Kidney epithelial cell (primary cell): ENCODE measurements at places on chromosomes 13 and 19. TPM values are rescaled to one million over a fixed set of nuclear protein-coding genes. Genes with fewer than 3 reads are reported as not detected.

DNA sequence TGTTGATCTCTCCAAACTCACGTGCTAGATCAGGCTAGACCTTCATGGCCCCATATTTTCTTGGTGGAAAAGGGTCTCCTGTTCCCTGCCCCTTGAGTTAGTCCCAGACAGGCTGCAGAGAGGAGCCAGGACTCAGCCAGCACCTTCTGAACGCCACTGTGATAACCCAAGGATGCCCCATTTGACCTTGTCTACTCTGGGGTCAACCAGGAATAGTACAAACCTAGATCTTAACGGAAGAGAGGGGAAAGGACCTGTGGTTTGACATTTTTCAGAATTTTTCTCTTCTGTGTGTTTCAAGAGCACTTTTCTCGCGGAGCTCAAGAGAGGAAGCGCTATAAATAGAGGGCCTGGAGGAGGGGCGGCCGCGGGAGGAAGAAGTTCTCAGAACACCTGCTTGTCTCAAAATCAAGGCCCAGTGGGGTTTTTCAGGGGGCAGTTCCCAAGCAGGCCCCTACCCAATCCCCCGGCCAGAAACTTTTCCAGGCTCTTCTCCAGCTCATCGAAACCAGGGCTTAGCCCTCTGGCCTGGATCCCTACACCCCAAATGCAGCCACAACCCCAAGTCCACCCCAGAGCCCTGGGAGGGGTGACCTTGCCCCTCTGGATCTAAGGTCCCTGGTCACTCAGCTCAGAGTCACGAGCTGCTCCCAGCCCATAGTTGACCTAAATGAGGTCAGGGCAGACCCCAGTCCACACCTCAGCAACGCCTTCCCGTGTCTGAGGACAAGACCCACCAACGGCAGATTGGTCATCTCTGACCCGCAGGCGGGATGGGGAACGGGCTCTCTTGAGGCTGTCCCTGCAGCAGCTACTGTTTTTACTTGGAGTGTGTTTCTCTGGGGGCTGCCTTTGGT lies 75.6 kb upstream of the TM9SF2 start:
- DNase-seq, result no peak

DNA sequence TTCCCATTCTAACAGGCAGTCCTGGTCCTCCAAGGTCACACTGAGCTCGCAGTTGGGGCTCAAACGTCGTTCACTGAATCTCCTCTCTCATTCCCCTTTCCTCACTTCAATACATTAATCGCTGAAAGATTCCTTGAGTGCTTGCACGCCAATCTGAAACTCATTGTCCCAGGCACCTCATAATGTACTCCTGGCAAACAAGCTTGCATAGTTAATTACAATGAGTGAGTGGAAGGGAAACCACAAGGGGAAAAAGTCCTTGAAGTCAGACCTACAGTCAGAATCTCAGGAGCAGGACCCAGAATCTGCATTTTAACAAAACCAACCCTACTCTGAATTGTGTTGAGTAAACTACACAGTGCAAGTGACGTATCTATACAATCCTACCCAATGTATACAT lies 86.9 kb downstream of the CRYL1 start:
- no peak for DNase-seq

DNA sequence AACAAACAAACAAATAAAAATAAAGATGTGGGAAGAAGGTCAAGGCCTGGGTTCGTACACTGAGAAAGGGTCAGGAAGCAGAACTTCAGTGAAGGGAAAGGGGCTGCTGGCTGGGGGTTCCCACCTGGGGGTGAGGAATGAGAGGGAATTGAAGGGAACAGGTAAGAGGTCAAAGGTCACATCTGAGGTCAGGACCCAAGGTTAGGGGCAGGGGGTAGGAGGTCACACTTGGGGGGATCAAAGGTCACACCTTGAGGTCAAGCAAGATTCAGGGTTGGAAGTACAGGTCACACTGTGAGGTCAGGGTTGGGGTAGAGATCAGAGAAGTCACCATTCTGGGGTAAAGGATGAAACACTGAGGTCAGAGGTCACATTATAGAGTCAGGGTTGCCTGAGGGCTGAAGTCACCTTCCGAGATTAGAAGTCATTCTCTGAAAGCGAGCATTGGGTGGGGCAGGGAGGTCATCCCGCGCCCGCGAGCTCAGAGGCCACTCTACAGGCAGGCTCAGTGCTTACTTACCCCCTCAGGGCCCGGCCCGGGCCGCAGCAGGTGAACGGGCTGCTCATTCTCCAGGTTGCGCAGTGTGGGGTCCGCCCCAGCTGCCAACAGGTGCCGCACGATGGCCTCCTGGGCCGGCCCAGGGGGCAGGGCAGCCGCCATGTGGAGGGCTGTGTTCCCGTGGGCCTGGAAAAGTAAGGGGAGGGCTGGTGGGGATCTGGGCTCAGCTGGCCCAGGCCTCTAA lies 10.8 kb downstream of the NFKBID start:
- DNase-seq, result no peak

WDR83 gene
- 15.7 and 16.6 TPM in 2 replicates for total RNA-seq

DNA sequence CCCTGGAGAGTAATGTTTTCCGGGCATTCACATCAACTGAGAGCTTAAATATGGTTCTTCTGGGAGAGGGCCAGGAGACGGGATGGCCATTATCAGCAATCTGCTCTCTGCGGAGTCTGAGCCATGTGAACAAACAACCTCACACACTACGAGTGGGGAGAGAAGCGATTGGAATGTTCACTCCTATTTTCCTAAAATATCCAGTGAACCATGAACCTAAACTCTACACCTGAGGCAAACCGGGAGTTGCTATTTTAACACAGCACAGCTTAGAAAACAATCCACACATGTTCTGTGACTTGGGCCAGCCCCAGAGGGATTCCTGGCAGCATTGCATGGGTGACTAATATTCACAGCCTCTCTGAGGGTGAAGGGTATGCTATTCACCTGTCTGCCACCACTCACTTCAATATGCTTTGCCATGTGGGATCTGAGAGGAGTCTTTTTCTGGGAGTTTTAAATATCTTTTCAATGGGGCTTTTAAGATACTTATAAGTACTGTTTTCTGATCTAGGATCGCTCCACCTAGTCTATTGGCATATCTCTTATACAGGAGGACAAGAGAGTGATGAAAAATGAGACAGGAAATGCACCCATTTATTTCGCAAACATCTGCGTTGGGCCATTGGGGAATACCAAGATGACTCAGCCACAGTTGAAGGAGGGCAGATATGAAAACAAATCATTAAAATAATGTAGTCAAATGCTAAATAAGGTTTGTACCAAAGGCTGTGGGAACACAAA lies 72.6 kb upstream of the SERP2 start:
- DNase-seq, result peak; percentile 93

- DNase-seq, result no peak
These were observed 1.2 kb downstream of the VASP start for GRCh38 chr19:45508417-45508860.

GRCh38 chr13:88979465-88980175 lies 1308.4 kb downstream of the SLITRK5 start:
- DNase-seq, result no peak

DNA sequence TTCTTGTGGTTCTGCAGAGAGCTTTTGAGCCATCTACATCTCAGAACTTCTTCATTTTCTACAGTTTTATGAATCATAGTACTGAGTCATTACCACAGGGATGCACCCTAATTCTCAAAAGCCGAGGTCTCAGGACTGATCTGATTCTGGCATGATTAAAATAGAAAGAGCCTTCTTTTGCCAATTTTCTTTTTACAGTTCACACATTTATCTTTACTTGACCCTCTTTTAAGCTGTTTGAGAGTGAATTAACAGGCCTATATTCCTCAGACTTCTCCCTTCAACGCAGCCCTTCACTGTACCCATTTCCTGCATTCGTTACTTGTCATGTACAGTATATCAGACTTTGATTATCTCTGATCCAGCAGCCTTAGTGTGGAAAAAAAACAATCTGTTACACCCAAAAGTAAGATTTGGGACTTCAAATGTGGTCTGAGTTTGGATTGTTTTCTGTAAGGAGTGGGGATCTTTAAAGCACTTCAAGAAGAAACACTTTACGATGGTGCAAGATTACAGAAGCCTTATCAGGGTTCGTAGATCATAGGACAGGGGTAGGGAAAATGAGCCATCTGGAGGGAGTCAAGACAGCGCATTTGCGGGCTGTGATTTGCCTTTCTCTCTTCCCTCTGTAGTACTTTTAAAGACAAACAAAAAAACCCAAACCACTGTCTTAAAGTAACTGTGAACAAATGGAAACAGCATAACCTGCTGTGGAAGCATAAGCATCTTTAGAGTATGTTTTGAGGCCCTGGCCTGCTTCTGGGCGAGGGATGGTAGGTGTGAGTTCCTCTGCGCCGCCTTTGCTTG lies 15.3 kb upstream of the GPR183 start:
- DNase-seq, result no peak

CCDC70 gene
- total RNA-seq, result not detected in 2 replicates

DNA sequence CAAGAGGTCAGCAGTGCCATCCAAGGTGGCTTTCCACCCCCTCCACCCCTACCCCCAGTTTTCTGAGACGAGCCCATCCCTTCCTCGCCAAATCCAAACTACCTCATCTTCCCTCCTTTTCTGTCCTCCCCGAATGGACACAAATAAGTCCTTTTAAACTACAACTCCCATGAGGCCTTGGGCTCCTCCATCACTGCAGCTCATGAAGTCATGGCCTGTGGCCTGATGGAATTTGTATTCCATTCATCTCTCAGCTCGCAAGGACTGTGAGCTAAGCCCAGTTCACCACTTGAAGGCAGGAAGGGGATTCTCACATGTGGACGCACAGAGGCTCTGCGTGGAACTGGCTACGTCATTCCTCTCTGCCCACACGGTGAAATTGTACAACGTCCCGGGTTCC lies 12.5 kb downstream of the PTPRH start:
- no peak for DNase-seq

GRCh38 chr19:867301-867793 lies 7.9 kb downstream of the CFD start:
- DNase-seq, result no peak

GRCh38 chr19:51777570-51778462 lies 16.8 kb downstream of the FPR2 start:
- DNase-seq, result peak; percentile 32

HSPBP1 gene
- total RNA-seq, result 64.3 and 77.8 TPM in 2 replicates

GRCh38 chr19:29366757-29367156 lies 153.8 kb upstream of the UQCRFS1 start:
- DNase-seq, result no peak

DNA sequence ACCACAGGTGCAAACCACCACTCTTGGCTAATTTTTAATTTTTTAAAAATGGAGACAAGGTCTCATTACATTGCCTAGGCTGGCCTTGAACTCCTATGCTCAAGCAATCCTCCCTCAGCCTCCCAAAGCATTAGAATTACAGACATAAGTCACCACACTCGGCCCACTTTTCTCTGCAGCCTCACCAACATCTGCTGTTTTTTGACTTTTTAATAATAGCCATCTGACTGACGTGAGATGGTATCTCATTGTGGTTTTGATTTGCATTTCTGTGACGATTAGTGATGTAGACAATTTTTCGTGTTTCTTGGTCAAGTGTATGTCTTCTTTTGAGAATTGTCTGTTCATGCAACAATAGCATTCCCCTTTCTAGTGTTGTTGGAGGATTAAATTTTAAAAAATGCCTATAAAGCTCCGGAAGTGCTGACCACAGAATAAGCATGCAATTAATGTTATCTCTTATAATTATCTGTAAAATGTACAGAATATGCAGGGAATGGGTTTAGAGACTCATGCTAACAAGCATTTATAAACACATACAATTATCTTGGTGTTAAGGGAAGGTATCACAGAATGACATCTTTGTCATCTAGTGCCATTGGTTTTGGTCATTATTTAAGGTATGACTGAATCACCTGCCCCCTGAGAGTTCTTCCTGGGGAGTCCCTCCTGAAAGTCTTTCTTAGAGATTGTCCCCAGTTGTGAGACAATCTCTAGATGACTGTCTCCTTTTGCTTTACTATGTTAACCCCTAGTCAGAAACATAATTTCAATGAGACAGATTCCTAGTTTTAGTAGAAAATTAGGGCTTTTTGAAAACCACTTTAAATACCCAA lies 118.5 kb upstream of the SERTM1 start:
- DNase-seq, result no peak

DNA sequence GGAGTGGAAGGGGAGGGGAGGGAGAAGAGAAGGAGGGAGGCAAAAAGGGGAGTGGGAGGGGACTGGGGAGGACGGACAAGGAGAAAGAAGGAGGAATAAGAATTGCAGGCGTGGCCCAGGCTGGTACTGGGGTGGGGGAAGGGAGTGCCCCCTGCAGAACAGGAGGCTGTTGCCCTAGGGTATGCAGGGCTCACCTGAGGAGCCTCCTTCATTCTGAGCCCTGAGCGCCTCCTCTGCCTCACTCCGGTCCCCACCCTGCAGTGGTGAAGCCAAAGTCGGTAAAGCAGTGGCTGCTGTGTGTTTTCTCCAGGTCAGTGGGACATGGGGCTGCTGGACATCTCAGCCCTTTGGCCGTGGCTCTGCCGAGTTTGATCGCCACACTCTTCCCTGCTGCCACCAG lies 9.1 kb upstream of the CDC16 start:
- DNase-seq, result no peak

DNA sequence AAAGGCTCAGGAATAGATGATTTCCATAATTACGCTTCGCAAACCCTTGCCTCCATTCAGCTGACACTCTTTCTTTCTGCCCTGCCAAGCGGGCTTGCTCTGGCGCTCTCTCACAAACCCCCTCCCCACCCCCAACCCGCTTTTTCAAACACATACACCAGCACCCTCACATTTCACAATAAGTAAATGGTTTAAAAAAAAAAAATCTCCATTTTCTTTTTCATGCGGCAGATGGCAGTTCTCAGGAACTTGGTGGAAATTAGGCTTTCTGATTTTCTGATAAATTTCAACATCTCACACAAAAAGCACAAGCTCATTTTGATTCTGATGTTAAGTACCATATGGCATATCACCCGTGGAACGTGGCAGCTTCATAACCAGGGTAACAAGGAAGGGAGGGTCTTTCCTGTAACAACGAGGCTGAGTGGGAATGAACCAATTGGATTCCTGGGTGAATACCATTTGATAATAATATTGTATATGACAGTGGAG lies 43.8 kb downstream of the C13orf42 start:
- DNase-seq, result no peak

DNA sequence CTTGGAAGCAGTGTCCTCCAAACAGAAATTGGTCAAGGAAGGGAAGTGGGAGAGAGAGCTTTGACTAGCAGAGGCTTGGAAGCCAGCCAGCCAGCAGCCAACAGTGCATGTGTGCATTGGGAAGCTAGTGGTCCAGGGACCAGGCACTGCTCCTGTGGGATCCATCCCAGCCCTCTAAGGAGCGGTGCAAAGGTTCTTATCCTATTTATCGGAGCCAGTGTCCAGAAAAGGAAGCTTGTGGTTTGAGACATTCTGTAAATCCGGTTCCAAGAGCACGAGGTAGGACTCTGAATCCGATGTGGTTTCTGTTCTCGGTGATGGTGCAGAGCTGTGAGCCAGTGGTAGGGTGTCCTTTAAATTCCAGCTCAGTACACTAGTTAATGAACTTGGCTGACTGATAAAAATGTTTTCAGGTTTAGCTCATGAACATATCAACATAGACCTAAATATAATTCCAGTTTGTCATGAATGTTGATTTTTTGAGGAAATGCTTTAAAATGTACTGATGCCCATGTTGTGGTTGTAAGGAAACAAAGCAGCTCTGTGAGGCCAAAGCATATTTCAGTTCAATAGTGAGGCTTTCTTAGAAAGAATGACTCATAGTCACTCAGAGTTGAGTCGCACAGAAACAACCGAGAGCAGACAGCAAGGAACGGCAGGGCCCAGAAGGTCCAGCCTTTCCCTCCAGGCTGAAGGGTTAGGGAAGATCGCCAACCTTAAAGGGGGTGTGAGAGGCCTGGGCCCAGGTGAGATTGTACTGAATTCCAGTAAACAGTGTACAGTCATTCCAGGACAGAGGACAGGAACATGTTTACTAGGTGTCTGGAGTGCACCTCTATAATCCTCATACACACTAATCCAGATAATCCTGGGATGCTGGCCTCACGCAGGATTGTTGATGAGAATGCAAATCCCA lies 21.5 kb upstream of the GARRE1 start:
- peak; percentile 92 for DNase-seq

GRCh38 chr13:60379837-60380565 lies 17.0 kb upstream of the TDRD3 start:
- DNase-seq, result no peak
